ENCODE measurements at places on chromosomes 2 and 18. TPM values are rescaled to one million over a fixed set of nuclear protein-coding genes. Genes with fewer than 3 reads are reported as not detected.

RASGRP3 gene
- 13.1 TPM for total RNA-seq

SERPINB13 gene
- total RNA-seq, result not detected

PCARE gene
- total RNA-seq, result not detected

MOGAT1 gene
- total RNA-seq, result not detected

GPR45 gene
- not detected for total RNA-seq

UGT1A10 gene
- not detected for total RNA-seq

CCDC88A gene
- total RNA-seq, result 74.6 TPM

CRYGC gene
- total RNA-seq, result not detected

CLIP4 gene
- 67.2 TPM for total RNA-seq

WDFY1 gene
- total RNA-seq, result 46.2 TPM

PAX8 gene
- total RNA-seq, result 1.0 TPM

DNAH7 gene
- 7.2 TPM for total RNA-seq

SCN2A gene
- 2.2 TPM for total RNA-seq

TTL gene
- total RNA-seq, result 16.4 TPM

- no peak for DNase-seq
Measured at GRCh38 chr2:169776252-169776761, 22.4 kb upstream of the SSB start.

- DNase-seq, result no peak
Measured at GRCh38 chr2:201964631-201965206, 68.9 kb upstream of the FZD7 start.

GRCh38 chr2:70357684-70358071 is 55.8 kb upstream of the FAM136A start:
- no peak for DNase-seq

GRCh38 chr2:73642338-73643018 is at the start of gene NAT8:
TSS of gene NAT8 (minus strand) at chr2:73642422. CDS start at chr2:73641628, 794 bp downstream.
- no peak for DNase-seq

DNA sequence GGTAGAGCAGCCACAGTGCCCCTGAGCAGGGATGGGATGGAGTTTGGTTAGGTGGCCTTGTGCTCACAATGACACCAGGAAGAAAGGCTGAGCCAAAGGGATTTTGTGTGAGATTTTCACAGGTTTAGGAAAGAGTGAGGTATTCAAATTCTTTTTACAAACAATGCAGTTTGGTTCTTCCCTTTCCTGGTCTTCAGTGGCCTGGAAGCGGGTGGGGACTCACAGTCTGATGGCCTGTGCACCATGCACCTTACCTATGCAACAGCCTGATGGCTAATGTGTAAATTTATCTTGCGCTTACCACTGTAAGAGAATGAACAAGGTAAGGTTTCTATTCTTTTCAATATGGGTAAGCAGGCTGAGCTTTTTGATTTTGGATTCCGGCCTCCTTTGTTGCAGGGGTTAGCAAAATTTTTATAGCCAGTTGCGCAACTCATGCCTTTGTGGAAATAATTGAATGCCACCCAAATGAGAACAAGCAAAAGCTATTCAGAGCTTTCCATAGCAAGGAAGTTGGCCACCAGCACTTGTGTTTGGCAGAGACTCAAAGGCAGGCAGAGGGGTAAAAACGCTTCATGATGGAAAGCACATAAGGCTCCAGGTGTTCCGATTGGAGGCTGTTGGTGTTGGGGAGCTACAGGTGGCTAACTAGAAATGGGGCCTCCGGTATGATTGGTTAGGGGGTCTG is 23.8 kb upstream of the IL1R2 start:
- peak; percentile 77 for DNase-seq

- DNase-seq, result no peak
Measured at GRCh38 chr2:50402654-50402960, 629.3 kb downstream of the NRXN1 start.

DNA sequence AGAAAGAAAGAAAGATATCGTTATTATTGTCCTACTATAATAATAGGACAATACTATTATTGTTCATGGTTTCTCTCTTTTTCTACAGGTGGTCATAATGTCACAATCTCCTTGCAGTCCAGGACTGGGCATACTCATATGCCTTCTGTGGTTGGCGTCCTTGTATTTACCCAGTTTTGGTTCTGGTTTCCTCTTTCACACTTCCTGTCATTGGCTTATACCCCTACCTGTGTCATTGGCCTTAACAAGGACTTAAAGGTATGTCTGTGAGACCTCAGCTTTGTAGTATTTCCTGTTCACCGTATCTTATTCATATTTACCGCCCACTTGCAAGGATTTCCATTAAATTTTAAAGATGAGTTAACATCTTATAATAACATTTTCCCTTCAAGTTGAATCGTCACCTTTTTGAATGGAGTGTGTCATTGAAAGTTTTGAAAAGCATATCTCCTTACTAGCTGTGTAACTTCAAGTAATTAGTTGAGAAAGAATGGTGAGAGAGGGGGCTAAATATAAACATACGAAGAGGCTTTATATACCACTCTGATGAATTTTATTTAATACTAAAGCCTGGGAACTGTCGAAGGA is 36.5 kb upstream of the HTR2B start:
- DNase-seq, result no peak

- no peak for DNase-seq
Measured at GRCh38 chr2:100070078-100070477, 72.3 kb downstream of the AFF3 start.

DNA sequence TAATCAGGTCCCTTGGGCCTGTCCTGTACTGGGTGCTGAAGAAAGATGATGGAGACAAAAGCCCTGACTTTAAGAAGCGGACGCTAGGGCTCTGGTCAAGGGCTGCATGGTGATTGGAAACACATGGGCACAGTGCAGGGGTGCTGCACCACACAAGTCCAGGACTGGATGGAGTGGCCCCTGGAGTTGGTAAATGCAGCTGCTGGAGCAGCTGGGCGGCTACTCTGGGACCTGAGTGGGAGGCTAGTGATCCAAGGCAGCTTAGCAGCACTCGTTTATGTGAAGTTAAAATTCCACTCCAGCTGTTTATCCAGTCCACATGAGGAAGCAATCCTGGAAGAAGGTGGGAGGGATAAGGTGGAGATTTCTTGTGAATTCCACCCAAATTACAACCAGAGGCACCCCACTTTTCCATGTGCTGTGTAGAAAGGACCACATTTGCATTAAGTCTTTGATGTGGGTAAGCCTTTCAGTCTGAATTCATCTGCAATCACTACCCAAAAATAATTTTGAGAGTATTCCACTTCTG is 24.9 kb downstream of the MERTK start:
- DNase-seq, result no peak

GRCh38 chr2:105454801-105455485 is 56.1 kb upstream of the FHL2 start:
- DNase-seq, result no peak

DNA sequence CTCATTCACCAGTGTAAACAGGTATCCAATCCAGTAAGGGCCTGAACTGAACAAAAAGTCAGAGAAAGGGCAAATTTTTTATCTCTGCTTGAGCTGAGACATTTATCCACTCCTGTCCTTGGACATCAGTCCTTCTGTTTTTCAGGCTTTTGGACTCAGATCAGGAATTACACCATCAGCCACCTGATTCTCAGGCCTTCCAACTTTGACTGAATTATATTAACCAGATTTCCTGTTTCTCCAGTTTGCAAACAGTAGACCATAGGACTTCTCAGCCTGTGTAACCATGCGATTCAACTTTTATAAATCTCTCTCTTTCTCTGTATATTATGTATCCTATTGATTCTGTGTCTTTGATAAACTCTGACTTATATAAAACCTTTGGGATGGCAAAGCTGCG is 289.3 kb upstream of the CDH2 start:
- DNase-seq, result no peak

DNA sequence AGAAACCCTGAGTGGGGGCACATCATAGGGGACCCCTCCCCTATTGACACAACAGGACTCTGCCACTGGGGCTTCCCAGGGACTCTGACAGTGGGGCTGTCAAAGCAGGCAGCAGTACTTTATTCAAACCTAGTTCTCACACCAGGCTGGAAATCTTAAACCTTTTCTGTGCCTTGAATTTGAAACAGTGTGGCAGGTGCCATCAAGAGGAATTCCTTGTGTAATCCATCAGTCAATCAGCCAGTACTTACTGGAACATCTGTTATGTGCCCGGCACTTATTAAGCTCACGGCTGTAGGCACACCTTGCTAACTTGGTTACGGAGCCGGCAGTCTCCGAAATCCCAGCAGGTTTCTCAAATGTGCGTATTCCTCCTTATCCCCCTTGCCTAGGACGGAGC is 12.0 kb downstream of the GLI2 start:
- DNase-seq, result no peak

- DNase-seq, result no peak
Measured at GRCh38 chr2:105734762-105735538, 9.8 kb upstream of the NCK2 start.

DNA sequence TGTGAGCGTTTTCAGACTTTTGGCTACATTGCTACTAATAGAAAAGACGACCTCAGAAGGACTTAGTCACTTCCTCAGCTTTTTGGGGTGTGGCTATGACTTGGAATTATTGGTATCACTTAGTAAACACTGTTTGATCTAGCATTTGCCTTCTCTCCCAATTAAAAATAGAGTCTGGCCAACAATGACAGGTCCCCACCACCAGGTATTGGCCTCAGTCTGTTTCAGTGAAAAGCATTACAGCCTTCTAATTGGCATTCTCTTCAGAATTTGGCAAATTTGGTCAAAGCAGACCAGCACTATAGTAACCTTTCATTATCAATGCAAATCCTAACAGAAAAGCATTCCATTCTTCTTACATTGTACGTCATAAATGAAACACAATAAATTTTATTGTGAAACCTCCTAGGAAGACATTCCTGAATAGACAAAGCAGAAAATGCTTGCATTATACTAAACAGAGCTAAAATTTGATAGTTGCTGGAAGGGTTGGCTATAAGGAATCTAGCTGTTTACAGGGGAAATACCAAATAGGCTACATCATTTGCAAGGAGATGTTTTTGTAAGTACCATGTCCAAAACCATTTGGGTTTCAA is 613.9 kb downstream of the IRS1 start:
- no peak for DNase-seq

DNA sequence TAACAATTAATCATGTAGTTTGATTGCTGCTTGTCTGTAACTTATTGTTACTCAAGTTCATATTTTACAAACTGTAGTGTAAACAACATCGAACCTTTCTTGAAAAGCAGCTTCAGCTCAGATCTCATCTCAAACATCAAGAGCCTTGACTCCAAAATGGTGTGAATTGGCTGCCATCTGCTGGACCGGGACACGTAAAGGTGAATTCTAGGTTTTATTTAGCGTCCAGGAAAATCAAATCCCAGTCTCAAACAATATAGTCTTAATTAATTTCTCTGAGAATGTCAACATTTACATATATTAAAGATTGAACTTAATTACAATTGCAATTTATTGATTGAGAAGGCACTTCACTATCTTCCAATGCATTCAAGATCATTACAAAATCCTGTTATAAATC is 453.0 kb downstream of the GALR1 start:
- DNase-seq, result no peak

GRCh38 chr2:38971377-38971776 is 81.7 kb downstream of the ARHGEF33 start:
- no peak for DNase-seq

DNA sequence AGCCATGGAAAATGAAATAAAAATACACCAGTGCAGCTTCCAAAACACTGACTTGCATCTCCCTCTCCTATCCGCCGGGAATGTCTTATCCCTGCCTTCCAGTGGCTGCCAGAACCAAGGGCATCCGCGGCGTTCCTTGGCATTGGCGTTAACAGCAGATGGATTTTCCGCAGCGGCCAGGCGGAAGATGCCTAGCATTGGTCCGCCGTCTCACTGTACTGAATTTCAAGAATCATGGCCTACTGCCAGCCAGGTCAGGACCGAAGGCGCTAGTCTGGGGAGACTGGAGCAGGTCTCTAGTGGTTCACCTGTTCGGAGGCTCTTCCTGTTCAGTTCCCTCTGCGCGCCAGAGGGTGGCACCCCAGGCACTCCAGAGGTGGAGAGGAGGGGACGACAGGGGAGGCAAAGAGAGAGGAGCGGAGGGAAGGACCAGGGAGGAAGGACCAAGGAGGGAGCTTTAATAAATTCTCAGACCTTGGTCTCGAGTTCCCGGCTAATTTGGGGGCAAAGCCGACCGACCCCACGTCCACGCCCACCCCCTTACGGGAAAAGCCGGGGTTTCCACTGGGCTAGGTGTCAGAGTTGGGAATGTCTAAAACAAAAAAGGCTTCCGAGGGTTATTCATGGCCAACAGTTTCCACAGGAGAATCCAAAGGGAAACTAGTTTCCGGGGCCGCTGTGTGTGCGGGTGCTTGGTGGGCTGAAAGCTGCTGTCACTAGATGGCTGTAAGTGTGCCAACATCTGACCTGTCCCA is 3.7 kb upstream of the BCL2L11 start:
- DNase-seq, result peak; percentile 83

- peak; percentile 50 for DNase-seq
Measured at GRCh38 chr18:12038082-12038638, 55.5 kb upstream of the ANKRD62 start.

DNA sequence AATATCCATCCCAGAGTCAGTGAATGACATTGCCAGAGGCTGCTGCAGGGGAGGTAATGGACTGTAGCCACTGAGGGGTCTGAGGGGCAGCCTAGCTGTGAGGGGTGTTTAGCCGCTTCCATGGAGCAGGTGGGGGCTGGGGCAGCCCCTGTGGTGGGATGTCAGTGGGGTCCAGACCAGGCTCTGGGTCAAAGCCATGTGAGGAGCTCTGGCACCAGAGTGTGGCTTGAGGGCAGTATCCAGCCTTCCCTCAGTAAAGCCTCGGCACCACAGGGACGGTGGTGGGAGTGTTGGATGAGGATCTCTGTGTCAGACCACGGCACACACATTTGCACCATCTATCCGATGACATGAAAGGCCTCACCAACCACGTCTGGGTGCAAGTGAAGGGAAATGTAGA is 85.0 kb downstream of the INHBB start:
- DNase-seq, result no peak

- DNase-seq, result no peak
Measured at GRCh38 chr2:68721482-68722101, 13.0 kb upstream of the ARHGAP25 start.

DNA sequence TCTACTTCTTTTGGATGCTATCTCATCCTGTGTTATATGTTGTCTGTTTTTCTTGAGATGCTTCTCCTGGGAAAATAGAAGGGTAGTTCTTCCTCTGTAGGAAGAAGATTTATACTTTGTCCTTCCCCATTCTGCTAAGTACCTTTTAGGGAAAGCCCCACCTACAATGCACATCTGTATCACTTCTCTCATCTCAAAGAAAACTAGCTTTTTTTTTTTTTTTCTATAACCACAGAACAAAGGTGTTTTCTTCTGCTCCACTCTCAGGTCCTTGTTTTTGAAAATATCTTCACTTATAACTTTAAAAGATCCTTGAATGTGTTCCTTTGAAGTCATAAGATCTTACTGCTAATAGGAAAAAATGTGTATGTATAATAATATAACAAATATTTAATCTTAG is 30.8 kb downstream of the CCDC150 start:
- no peak for DNase-seq

- DNase-seq, result no peak
Measured at GRCh38 chr18:54829856-54830255, 1.6 kb downstream of the RAB27B start.

- no peak for DNase-seq
Measured at GRCh38 chr2:208496129-208496528, 89.5 kb downstream of the PTH2R start.

- DNase-seq, result no peak
Measured at GRCh38 chr2:179857236-179857635, 4.2 kb downstream of the ZNF385B start.
